HFFc6 (cell line): ENCODE measurements at places on chromosomes 3 and 15. TPM values are rescaled to one million over a fixed set of nuclear protein-coding genes. Genes with fewer than 3 reads are reported as not detected.

DNA sequence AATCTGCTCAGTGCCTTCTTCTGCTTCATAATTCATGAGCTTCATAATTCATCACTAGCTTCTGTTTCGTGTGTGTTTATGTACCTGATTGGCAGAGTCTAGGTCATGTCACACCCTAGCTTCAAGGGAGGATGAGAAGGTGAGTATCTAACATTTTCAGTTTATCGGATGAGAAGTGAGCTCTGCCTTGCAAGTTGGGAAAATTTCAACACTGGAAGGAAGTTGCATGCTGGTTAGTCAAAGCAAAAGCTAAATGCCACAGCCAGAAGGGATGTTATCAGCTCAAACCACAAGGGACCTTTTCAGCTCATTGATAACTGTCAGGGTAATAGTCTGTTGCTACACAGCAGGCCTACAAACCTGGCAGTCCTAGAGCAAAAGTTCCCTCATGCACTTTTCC is 7.3 kb upstream of the TNFSF10 start:
- DNase-seq = no peak

The LHFPL4 gene
- not detected in 3 replicates for total RNA-seq

DNA sequence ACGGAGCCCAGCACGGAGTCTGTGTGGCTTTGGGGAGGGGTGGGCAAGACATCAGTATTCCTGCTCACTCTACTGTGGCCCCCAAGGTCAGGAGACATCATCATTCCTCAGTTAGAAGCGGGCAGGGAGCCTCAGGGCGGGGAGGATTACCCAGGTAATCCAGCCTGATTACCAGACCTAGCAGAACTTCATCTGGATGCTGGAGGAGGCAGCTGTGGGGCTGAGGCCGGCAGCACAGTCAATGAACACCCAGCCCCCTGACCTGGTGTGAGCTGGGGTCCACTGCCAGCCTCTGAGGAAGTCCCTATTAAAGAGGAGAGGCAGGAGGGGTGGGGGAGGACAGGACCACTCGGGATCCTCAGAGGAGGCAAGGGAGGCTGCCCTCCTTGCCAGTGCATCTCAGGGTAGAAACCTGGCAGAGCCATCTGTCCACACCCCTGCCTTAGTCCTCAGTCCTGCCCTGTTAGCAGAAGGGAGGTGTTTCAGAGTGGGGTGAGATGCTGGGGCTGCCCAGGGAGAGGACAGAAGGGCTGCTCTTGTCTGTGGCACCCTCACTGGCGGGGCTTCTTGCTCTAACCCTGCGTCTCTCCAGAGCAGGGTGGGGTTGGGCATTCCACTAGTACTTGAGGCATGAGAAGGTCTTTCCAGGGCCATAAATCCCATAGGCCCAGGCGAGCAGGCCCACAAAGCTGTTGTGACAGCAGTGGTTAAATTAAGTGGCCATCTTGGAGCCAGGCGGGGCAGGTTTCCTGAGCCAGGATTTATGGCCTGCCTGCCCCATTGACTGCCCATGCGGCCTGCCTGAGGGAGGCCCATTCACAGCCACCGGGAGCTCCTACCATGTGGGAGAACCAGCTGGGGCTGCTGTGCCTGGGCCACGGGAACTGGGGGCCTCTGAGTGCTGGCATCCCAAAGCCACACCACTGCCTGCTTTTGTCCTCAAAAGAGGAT is 82.1 kb downstream of the LINGO1 start:
- no peak for DNase-seq

DNA sequence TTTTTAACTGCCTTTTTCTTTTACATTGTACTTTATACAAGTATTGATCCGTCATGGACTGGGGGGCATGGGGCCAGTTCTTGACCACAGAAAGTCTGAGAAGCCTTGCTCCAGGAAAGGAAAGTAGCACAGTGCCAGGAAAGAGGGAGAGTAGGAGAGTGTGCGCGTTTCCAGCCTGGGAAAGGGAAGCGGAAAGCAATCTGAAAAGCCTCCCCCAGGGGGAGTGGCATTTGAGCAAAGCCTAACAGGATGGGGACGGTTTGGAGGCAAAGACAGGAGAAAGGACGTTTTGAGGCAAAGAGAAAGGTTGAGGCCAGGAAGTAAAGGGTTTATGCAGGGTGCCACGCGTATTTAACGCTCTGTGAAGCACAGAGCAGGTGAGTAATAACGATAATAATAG is 116.9 kb downstream of the RORA start:
- DNase-seq = no peak

GRCh38 chr15:82132096-82132495 is 86.3 kb upstream of the MEX3B start:
- no peak for DNase-seq

The PPIP5K1 gene
- 15.6 to 20.5 TPM (median 17.7 TPM) in 3 replicates for total RNA-seq

DNA sequence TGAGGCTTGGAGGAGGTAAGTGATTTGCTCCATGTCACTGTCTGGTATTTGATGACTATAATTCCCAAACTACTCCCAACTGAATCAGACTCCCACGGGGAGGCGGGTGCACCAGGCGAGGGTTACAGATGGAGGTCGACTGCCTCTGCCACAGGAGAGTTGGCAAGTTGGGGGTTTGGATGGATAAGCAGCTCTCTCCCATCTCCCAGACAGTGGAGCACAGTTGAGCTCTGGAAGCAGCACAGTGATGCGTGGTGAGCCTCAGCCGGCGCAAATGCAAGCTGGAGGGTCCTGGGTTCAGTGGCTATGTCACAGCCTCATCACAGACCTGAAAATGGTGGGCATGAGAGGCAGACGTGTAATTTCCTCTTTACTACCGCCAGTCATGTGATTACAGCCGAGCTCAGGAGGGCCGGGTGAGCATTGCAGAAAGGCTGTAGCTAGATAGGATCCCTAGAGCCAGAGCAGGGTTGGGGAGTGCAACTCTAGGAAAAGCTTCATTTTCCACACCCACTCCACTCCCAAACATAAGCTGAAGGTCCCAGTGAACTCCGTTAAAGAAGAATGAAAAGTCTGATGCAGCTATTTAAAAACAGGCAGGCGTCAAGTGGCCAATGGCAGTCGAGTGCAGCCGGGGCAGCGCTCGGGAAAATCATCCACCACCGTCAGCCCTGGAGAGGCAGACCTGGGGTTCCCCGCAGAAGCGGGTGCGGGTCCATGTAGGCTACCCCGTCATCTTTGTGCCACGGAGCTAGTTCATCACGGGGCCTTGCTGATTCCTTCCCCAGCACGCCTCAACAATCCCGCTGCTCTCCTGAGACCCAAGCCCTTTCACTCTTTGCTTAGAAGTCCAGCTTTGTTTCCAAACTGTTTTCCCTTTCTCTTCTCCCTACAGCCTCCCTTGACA is 33.3 kb upstream of the VPS8 start:
- DNase-seq = no peak

The TWF2 gene
- 75.6 to 80.0 TPM (median 77.3 TPM) in 3 replicates for total RNA-seq

DNA sequence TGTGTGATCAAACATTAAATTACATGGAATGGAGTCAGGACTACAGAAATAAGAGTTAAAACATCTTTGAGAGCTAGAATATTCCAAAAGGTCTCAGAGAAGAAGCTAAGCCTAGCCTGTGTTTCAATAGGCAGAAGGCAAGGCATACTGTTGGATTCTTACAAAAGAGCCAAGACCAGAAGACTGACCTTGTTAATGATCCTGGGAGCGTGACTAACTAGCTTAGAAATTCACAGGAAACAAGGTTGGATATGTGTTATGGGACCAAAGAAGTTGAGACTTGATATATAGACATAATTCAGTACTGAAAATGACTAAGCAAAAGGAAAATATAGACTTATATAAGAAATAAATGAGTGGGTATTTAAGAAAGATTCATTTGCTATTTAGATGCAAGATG is 50.1 kb downstream of the FEZF2 start:
- no peak for DNase-seq

- no peak for DNase-seq
These were observed 51.9 kb upstream of the GNB4 start for GRCh38 chr3:179503152-179503551.

- no peak for DNase-seq
These were observed 85.7 kb upstream of the XCR1 start for GRCh38 chr3:46112984-46113383.

DNA sequence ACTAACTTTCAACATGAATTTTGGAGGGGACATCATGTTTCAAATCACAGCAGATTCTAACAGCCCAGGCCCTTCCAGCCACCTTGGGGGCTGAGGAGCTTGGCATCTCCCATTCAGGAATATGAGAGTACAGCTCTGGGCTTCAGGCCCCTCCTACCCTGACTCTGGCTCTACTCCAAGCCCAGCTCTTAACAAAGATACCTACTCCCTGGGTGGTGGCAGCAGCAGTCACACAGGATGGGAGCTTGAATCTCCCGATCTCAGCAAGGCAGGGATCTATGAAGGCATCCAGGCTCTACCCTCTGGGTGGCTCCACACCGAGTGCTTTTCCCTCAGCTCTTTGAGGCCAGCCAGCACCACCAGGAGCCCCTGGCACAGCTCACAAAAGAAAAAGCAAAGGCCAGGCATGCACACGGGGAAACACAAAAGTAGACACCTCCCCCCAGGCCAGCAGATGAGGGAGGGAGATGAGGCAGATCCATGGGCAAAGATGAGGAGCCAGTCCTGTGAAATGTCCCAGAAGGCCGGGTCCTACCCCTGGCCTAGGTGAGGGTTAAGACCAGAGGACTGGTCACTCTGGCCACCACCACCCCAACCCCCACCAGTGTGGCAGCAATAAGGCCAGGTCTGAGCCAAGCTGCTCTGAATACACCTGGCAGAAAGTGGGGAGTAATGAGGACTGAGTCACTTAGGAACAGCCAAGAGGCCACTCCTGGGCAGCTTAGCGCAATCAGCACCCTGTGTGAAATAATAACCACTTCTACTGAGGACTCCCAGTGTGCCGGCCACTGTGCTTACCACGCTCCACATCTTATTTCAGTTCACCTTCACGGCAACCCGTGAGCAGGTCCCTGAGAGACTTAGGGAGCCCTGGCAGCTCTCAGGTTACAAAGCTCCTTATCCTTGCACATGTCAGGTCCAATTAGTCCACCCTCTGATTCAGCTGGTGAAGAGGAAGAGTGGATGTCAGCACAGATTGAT is 24.3 kb downstream of the PLA2G4F start:
- DNase-seq = no peak

The SHF gene
- total RNA-seq = 1.9 to 3.1 TPM (median 2.0 TPM) in 3 replicates

The SLITRK3 gene
- total RNA-seq = not detected in 3 replicates

The SEMA3F gene
- 22.0 to 32.8 TPM (median 31.2 TPM) in 3 replicates for total RNA-seq

The LRRC49 gene
- total RNA-seq = 5.9 to 9.5 TPM (median 7.8 TPM) in 3 replicates

DNA sequence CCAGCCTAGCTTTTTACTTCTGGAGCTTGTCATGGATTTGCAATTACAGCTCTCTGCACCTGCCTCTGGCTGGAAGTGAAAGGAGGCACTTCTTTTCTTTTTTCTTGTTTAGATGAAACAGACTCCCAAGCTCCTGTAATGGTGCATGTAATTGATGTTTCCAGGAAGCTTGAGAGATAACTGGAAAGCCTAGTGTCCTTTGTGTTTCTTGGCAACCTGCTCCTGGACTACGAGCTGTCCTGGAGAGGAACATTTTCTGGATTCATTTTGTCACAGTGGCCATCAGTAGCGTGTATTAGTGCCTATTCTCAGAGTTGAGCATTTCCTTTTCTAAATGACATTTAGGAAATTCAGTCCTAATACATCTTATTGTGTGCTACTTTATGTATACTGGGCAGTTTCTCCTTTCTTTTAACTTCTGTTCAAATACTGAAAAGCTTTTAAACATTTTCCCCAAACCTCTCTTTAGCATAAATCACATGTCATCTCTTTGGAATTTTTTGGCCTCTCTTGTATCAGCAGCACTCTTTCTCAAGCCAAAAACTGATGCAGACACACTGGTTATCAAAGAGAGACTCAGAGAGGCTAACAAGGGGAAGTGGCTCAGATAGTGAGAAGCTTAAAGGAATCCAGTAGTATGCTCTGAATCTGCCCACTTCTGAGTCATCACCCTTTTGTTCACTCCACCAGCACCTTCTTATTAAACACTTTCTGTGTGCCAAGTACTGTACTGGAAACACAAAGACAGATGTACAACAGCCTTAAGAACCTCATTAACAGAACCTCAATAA is 62.6 kb upstream of the SLC2A2 start:
- DNase-seq = peak; percentile 84

GRCh38 chr3:188468662-188469061 is 314.7 kb downstream of the LPP start:
- DNase-seq = no peak

DNA sequence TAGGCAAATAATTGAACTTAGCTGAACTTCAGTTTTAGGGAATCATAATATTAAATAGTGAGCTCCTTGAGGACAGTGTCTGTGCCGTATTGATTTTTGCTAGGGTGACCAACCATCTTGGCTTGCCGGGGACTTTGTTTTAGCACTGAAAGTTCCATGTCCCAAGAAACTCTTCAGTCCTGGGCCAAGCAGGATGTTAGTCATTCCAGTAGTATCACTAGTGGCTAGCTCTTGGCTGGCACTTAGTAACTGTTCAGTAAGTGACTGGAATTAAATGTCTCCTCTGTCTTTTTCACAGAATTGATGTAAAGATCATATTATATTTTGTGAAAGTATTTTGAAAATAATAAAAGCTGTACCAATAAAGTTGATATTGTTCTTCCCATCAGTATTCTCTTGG is 42.3 kb downstream of the RSRC1 start:
- peak; percentile 35 for DNase-seq

DNA sequence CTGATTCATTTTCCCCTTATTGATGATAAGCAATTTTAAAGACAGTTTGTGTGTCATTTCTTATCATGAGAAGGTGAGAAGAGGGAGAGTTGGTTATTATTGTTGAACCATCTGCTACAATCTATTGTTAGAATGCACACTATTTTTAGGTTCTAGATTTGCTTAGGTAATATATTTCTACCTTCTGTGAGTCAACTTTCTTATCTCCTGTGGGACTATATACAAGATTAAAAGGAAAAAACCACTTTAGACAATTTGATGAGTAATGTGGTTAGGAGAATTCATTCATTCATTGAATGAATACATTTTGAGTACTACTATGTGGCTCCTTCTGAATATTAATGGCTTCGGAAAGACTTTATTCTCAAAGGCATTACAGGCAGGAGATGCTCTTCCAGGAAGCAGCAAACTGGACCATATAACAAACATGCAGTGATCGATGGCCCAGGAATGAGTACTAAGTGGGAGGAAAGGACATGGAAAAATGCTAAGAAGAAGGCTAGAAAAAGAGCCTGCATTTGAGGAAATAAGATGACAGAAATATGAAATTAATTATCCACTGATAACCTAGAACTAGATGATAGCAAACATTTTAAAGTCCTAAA is 22.4 kb downstream of the SPTSSB start:
- no peak for DNase-seq
